ENCODE measurements at places on chromosomes 12 and 14.

DNA sequence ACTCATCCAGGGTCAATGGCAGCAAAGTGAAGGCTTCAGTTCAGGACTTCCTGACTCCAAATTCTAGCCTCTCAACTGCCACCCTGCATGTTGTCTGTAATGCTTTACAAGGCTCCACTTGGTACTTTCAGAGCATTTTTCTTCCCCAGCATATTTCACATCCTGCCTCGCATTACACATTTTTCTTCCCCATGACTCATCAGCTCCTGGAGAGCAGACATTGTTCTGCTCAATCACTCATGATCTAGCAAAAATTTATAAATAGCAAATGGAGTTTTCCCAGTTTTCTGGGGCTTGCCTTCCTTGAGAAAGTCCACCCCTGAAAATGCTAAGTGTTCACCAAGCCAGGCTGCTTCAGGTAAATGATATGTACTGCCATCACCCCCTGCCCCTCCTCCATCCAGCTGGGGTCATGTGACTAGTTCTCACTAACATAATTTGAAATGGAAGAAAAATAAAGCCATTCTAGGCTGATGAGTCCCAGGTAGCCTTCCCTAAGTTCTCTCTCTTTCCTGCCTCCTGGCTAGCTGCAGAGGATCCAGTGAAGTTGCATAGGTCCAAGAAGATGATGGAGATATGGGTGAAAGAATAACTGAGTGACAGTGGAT is 69.4 kb downstream of the ARMH4 start:
- no peak for DNase-seq

DNA sequence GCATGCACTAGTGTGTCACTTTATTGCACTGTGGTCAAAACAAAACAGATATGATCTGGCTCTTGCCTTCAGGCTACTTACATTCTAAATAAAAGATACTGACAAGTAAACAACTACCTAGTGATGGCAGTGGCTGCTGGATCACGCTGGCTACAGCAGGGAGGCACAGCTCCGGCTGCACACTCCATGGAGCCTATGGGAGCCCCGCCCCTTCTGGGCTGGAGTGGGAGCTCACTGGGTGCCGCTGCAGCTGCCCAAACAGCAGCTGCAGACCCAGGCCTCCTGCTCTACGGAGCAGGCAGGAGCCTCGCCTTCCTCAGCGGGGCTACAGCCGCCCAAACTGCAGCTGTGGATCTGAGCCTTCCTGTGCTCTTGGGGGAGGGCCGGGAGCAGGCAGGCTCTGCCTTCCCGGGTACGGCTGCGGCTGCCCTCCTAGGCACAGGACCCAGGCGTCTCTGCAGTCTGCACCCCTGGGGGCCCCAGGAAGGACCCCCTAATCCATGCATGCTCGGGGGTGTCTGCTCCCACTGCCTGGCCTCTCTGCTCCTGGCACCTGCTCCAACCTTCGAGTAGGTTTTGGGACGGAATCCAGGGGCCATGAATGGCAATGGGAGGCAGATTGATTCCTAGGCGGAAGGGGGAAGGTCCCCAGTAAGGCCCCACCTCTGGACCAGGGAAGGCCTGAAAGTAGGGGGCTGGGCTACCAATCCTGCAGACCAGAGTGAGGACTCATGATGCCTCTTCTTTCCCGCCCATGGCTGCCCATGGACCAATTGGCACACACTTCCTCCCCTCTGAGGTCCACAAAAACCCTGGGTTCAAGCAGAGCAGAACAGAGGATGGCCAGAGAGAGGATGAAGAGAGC is 253.1 kb downstream of the ANO6 start:
- no peak for DNase-seq

DNA sequence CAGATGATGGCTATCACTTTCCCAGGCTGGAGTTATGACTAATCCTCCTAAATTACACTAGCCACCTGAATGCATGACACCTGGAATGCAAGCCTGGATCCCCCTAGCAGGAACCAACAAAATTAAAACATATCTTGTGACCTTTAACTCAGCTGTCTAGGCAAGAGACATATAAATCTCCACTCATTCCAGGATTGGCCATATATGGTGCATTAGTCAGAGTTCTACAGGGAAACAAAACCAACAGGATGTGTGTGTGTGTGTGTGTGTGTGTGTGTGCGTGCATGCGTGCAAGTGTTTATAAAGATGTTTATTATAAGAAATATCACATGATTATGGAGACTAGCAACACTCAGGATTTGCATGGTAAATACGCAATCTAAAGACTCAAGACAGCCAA is 212.8 kb downstream of the KIF21A start:
- DNase-seq = no peak

DNA sequence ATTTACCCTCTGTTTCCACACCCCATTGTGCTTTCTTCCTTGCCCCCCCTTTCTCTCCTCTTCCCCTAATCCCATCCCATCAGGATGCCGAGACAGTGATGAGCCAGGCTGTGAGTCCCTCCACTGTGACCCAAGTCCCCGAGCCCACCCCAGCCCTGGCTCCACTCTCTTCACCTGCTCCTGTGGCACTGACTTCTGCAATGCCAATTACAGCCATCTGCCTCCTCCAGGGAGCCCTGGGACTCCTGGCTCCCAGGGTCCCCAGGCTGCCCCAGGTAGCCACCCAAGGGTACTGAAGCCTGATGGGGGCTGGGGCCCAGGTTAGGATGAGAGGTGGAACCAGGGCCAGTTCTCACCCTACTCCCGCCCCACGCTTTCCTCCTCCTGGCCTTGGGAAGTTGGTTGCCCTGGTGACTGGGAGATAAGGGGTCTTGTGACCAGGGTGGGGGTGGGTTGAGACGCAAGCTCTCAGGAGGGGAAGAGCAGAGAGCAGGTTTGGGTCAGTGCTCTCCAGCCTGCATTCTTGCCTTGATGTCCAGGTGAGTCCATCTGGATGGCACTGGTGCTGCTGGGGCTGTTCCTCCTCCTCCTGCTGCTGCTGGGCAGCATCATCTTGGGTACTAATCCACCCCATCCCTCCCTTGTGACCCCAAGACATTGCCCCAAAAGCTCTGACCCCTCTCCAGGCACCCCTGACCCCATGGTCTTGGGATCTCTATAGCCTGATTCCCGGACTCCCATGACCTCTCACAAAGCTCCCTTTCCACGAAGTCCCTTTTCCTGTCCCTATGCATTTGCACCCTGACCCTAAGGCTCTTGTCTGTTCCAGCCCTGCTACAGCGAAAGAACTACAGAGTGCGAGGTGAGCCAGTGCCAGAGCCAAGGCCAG is 1.2 kb downstream of the AMHR2 start:
- DNase-seq = no peak

GRCh38 chr14:22985894-22986507 is 3.6 kb upstream of the AJUBA start:
- no peak for DNase-seq

GRCh38 chr14:81329640-81330381 is 70.3 kb downstream of the STON2 start:
- DNase-seq = no peak

GRCh38 chr12:83461336-83461935 is 774.7 kb downstream of the TMTC2 start:
- DNase-seq = no peak

GRCh38 chr14:94998685-94999084 is 158.6 kb downstream of the DICER1 start:
- DNase-seq = no peak

DNA sequence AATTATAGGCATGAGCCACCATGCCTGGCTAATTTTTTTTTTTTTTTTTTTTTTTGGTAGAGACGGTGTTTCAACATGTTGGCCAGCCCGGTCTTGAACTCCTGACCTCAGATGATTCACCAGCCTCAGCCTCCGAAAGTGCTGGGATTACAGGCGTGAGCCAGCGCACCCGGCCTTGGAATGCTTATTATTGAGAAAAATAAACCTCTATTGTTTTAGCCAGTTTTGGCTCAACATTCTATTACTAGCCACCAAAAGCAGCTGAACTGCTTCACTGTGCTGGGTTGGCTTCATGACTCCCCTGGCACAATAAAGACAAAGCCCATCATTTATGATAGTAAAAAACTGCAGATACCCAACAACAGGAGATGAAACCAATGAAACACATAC is 93.5 kb upstream of the CEP83 start:
- DNase-seq = no peak
